ELR (cell line): ENCODE measurements at places on chromosomes 7 and 10.

- no peak for DNase-seq
Measured at GRCh38 chr7:132703742-132704141, 127.5 kb upstream of the PLXNA4 start.

- no peak for DNase-seq
Measured at GRCh38 chr10:46292573-46293023, 5.8 kb downstream of the ANTXRL start.

DNA sequence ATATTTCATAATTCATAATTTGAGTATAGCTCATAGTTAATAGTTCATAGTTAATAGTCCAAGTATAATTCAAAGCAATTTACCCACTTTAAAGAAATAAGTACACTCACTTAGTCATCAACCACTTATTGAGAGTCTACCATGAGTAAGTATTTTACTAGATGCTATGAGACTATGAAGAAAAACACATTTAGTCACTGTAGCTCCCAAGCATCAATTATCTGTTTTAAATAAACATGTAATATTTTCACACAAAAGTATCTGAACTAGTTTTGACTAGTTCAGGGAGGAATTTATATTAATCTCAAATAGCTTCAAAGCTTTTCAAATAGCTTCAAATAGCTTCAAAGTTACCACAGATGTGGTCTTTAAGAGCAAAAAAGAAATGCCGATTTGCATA, 119.2 kb downstream of the ANK3 start:
- peak; percentile 54 for DNase-seq

GRCh38 chr10:22017283-22018020, 13.9 kb upstream of the DNAJC1 start:
- DNase-seq: no peak

GRCh38 chr7:47285860-47286491, 295.9 kb downstream of the TNS3 start:
- DNase-seq: no peak

GRCh38 chr10:121154846-121155245, 303.7 kb downstream of the WDR11 start:
- no peak for DNase-seq

- no peak for DNase-seq
Measured at GRCh38 chr10:98377001-98377400, 38.0 kb downstream of the PYROXD2 start.

GRCh38 chr10:4176500-4177281, 391.7 kb upstream of the KLF6 start:
- DNase-seq: no peak

DNA sequence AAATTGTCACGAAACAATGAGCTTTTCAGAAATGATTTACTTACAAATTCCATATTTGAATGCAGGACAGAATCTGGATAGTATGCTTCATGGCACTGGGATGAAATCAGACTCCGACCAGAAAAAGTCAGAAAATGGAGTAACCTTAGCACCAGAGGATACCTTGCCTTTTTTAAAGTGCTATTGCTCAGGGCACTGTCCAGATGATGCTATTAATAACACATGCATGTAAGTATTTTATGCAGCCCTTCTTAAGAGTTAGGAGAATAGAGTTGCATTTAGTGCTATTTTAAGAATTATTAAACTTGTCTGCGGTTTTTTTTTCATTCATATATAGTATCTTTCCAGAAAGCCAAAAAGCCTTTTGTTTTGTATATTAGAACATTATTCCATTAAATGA, 67.4 kb downstream of the MMRN2 start:
- no peak for DNase-seq
